AG20443 (cell line): ENCODE measurements at places on chromosomes 11 and 22.

GRCh38 chr11:70760416-70761020, 362.2 kb downstream of the CTTN start:
- no peak for DNase-seq

DNA sequence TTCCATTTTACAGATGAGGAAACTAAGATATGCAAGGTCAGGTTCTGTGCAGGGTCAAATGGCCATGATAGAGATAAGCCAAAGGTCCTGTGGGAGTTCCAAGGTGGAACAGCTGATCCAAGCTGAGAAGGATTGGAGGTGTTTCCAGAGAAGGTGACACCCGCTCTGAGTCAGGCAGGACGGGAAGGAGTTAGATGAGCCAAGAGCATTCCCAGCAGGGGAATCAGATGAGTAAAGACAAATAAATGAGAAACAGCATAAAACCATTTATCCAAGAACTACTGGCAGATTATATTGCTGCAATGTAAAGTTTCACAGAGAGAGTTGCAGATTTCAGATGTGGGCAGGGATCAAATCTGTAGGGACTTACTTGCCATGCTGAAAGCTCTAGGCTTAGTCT, 18.9 kb upstream of the HEPHL1 start:
- no peak for DNase-seq

DNA sequence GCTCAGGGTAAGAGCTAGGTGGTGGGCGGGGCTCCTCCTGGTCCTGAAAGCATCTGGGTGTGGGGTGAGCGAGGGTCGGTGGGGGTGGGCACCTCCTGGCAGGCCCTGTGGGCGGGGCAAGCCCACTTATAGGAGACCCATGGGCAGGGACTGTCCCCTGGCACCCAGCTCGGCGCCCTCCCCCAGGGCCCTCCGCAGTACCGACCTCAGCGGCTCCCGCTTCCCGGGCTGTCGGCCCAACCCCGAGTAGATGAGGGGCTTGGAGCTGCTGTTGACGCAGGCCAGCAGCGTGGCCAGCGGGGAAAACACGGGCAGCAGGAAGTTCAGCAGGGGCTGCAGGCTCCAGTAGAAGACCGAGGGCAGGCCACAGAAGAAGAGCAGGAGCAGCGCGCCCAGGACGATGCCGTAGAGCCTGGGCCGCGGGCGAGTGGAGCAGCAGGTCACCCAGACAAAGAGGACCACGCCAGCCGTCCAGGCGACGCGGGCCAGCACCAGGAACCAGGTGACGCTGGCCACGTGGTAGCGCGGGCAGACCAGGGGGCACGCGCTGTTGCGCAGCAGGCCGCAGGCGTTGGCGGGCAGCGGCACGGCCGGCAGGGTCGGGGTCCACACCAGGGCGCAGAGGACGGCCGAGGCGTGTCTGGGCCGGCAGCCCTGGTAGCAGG, 663 bp downstream of the MRGPRG start:
- no peak for DNase-seq

DNA sequence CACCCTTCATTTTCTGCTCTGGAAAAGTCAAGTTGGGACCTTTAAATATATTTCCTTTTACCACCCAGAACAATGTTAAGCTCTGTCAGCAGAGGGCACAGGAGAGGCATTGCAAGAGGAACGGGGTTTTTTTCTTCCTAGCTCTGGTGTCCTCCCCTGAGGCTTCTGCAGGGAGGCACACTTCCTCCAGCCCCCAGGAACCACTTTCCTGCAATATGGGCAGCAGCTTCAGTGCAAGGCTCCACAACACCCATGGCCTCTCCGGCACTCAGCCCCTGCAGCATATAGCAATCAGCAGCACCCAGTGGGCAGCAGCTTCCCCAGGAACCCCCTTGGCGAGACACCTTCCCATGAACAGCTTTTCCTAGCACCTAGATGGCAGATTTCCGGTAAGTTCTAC, 101.4 kb downstream of the SYT9 start:
- DNase-seq: peak; percentile 56

DNA sequence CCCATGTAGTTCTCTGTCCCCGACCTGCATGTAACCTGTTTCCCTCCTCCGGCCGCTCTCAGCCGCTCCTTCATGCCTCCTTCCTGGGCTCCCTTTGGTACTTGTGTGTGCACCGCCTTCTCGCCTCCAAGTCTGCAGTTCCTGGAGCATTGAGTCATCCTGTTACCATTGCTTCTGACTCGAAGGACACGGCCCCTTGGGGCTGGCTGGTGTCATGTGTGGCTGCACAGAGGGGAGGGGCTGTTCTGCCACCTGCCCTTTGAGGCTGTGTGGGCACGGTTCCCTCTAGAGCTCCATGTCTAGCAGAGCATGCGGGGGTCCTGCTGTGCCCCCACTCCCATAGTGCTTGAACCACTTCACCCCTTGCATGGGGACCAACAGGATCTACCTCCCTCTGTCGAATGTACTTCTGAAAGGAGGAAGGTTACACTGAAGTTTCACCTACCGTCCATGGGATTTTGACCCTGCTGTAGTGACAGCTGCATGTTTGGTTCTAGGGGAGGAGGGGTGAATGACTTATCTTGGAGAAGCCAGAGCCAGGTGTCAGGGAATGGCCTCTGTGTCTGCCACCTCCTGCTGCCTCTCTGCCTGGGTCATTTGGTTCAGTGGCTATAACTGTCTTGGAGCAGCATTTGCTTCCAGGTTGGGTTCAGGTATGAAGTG, 39.6 kb downstream of the BCR start:
- DNase-seq: peak; percentile 60

DNA sequence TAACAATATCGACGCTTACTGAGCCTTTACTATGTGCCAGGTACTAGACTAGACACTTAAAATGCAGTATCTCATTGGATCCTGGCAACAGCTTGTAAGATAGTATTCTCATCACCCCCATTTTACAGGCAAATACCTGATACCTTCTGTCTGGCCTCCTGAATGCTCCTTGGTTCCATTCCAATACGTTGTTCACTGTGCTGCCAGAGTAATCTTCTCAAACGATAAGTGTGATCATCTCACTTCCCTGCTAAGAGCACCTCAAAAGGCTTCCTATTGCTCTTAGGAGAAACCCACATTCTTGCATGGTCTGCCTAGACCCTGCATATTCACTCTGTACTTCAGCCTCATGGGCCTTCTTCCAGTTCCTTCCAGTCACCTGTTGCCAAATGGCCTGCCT, 1.3 kb upstream of the NRIP3 start:
- DNase-seq: no peak

GRCh38 chr11:110774138-110775014, 62.1 kb upstream of the ARHGAP20 start:
- DNase-seq: no peak

GRCh38 chr11:87290304-87290922, 252.7 kb downstream of the TMEM135 start:
- peak; percentile 37 for DNase-seq

DNA sequence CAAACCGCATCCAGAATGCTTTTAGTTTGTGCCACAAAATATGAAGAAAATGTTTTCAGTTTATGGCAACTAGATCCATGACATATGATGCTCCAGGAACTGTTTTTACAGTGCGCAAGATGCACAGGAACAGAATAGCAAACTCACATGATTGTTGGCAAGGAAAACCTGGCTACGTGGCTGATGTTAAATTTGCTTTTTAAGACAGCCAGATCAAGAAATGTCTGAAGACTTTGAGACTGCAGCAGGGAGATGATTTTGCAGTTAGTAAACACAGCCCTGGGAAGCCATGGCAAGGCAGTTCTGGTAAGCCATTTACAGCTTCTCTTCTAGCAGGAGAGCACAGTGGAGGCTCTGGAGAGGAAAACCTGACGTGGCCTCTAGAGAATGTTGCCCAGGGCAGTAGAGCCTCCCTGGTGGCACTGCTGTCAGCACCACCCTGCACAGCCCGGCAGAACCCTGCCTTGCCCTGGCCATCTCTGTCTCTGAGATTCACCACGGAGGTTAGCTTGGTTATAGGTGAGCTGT, 69.8 kb upstream of the TNRC6B start:
- peak; percentile 83 for DNase-seq

GRCh38 chr11:62552485-62553079, 6.0 kb upstream of the AHNAK start:
- DNase-seq: no peak

DNA sequence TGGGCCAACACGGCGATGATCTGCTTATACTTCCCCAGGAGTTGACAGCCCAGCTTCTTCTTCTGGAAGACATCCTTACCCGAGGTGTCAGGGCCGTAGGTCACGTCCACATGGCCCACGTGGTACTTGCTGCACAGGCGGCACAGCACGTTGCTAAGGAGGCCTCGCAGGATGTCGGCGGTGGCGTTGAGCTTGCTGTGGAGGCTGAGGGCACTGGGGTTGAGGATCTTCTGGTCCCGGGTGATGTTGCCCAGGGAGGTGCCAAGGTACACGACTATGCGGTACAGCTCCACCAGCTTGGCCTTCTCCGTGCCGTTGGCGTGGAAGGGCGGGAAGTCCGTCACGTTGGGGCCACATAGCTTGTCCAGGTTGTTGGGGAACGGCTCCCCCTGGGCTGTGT, 2.9 kb downstream of the LIF start:
- no peak for DNase-seq

DNA sequence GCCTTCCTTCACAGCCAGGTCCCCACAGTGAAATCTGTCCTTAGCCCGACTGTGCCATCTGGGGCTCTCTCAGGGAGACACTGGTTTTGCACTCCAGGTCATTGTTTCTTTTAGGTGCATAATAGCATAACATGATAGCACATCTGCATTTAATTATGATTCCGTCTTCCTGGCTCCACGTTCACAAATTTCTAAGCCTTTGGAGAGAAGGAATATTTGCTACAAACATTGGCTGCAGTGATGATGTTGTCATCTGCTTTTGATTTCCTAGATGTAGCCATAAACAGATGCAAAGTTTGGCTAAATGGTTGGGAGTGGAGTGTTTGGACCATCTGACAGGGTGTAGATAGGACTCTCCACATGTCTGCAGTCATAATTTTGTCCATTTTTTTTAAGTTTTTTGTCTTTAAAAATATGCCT, 12.0 kb upstream of the CAT start:
- peak; percentile 71 for DNase-seq

DNA sequence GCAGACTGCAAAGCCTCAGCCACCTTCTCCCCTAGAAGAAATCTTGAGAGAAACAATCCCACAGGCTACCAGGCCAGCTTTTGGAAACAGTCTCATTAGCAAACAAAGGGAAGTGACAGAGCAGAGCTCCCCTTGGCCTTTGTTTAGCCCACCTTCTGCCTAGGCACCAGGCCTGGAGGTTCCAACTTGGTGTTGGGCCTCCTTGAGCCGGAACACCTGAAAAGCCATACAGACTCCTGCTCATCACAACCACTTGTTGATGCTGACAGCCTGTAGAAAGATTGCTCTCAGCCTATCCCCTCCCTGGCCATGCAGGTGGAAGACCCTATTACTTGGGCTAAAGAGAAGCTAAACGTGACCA, 26.6 kb downstream of the KCNQ1OT1 start:
- DNase-seq: no peak

- no peak for DNase-seq
Measured at GRCh38 chr11:11733246-11733747, 108.5 kb upstream of the USP47 start.

DNA sequence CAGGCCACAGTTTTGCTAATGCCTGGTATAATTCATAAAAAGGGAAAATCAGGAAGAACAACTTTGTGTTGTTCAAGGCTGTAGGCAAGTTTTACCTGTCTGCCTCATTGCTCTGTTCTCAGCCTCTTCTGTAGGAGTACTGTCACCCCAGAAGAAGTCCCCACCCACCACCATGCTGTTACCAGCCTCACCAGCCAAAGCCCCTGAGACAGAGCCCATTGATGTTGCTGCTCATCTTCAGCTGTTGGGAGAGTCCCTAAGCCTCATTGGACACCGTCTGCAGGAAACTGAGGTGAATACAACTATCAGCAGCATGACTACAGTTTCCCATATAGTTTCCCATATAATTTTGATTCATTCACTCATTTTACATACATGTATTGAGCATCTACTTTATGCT, 11.6 kb upstream of the TOM1 start:
- DNase-seq: no peak

DNA sequence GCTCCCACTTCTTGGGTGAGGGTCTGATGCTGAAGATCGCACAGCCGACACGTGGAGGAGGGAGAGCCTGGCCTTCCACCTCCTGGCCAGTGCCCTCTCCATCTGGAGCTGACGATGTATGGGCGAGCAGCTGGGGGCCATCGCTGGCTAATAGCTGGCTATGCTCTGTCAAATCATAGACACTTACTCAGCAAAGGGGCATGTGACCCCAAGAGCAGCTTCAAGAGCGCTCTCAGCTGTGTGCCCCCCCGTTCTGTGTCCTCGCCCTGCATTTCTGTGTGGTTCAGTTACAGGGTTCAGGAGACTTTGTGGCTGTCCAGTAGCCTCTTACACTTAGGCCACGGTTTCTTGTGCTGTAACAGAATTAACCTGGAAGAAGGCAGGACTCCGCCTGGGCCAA, 26.4 kb downstream of the FBLN1 start:
- DNase-seq: no peak

- no peak for DNase-seq
Measured at GRCh38 chr11:74106124-74106523, 64.7 kb downstream of the C2CD3 start.

DNA sequence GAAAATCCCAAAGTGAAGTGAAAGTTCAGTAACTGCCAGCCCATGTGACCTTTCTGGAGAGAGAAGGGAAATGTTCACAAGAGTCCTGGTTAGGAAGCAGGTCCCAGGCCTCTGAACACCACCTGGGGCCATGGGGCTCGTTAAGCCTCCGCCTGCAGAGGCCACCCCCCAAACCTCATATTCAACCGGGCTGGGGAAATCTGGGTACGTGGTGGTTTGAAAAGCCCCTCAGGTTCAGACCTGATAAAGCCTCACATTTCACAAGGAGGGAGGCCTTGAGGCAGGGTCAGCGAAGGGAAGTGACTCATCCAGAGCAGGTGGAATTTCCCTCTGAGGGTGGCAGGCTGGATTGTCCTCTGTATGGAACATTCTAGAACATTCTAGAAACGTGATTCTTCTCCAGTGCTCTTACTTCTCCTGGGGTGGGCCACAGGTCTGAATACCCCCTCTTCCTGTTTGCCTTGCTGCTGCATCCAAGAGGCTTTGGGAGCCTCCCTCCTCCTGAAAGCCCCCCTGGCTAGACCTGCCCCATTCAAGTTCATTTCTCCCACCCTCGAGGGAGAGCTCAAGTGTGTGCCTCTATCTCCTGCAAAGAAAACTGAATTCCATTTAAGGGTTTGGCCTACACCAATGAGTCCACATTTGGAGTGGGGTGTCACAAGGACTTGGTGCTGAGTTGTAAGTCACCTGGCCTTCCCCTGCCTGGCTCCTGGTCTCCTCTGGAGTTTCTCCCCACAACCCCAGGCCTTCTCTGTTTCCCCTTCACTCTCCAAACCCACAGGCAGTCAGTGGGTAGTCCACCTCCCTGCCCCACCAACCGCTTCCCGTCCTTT, 6.3 kb downstream of the FXYD2 start:
- DNase-seq: no peak
